Activated CD8-positive, alpha-beta T cell treated with anti-CD3 and anti-CD28 coated beads, Interleukin-2, amount 10 ng/mL, durations not matched to agents 7 days and 5 days (primary cell): ENCODE measurements at places on chromosomes 11 and 22.

- DNase-seq = no peak
These were observed 89.6 kb upstream of the CRYBB3 start for GRCh38 chr22:25109878-25110595.

DNA sequence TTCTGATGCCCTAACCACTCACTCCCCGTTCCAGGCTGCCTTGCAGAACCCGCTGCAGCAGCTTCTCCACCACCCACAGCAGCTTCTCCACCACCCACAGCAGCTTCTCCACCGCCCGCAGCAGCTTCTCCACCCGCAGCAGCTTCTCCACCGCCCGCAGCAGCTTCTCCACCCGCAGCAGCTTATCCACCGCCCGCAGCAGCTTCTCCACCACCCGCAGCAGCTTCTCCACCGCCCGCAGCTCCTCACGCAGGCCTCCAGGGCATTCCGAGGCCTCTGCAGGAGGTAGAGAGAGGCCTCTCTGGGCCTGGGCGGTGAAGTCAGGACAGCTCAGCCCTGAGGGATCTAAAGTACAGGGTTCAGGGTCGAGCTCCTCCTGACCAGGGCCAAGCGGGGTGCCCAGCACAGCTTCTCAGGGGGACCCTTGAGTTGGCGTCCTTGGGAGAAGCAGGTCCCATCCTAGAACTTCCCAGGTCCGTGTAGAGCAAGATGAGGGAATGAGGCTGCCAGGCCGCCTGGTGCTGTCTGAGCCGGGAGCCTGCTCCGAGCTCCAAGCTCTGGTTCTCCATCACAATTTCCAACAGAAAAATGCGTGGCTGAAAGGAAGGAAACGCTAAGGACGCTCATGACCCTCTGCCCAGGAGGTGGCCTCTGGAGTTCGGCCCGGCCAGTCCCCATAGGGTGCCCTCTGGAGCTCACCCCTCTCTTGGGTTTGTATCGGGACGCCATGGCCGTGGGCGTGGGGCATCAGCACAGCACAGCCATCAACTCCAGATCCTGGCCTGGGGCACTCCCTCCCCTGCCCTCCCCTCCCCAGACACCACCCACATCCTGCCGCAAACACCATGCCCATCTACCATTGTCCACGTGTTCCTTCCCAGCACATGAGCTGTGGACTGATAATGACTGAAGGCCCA, 528.6 kb downstream of the BRD1 start:
- peak; percentile 12 for DNase-seq

- no peak for DNase-seq
These were observed 16.5 kb upstream of the MALAT1 start for GRCh38 chr11:65482306-65482850.

GRCh38 chr11:73330569-73331093, 22.6 kb downstream of the ARHGEF17 start:
- no peak for DNase-seq

DNA sequence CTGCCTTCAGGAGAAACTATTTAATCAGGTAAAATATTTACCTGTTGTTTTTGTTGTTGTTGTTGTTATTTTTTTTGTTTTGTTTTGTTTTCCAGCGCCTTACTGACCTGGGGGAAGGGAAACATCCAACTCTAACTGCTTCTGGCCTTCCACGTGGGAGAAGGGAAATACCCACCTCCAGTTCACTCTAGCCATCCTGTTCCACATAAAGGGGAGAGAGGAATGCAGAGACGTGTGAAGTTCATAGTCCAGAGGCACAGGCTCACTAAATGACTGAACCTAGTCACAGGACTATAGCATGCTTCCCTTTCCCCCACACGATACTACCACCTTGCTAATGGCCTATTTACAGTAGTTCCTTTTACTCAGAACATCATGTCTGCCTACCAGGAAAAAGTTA, 72.4 kb upstream of the VSTM5 start:
- no peak for DNase-seq

DNA sequence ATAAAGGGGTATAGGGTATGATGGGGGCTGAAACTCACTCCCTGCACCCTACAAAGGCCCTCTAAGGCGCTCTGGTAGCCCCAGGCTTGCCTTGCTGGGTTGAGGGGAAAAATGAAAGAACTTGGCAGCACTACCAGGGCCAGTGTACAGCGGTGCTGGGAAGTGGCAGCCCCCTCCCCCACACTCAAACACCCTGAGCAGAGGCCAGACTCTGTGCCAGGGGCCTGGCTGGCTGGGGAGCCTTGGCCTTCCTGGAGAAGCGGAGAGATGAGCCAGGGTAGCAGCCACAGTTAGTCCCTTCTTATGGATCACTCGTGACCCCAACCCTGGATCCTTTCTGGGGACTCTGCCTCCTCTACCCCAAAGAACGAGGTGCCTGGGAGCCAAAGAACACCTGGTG, 2.7 kb downstream of the TMEM134 start:
- no peak for DNase-seq
